ENCODE measurements at places on chromosomes 6 and 20. TPM values are rescaled to one million over a fixed set of nuclear protein-coding genes. Genes with fewer than 3 reads are reported as not detected.
A peak's percentile ranks its signal among the peaks of the same experiment; 100 is the strongest.

GRCh38 chr6:137155830-137156229, 17.6 kb downstream of the IL22RA2 start:
- DNase-seq = peak; percentile 62

GRCh38 chr6:166586424-166587156, at the start of gene RAMACL:
RAMACL (minus strand) TSS chr6:166586678; CDS start chr6:166586477, 201 bp downstream.
- DNase-seq = peak; percentile 72

- peak; percentile 73 for DNase-seq
Measured at GRCh38 chr6:89145091-89145955, 532 bp upstream of the PM20D2 start.

DNA sequence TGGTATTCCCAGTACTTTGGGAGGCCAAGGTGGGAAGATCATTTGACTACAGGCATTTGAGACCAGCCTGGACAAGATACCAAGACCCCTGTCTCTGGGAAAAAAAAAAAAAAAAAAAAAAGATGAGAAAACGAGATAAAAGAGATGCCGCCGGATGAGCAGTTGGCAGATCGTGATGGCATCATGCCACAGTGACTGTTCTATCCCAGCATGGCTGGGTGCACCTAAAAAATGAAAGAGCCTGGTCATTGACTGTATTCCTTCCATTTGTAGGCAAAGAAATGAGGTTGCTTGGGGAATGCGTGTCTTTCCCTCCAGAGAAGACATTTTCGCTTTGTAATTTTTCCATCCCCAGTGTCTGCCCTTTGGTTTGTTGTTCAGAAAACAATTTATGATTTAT, 12.9 kb downstream of the AKAP12 start:
- no peak for DNase-seq

DNA sequence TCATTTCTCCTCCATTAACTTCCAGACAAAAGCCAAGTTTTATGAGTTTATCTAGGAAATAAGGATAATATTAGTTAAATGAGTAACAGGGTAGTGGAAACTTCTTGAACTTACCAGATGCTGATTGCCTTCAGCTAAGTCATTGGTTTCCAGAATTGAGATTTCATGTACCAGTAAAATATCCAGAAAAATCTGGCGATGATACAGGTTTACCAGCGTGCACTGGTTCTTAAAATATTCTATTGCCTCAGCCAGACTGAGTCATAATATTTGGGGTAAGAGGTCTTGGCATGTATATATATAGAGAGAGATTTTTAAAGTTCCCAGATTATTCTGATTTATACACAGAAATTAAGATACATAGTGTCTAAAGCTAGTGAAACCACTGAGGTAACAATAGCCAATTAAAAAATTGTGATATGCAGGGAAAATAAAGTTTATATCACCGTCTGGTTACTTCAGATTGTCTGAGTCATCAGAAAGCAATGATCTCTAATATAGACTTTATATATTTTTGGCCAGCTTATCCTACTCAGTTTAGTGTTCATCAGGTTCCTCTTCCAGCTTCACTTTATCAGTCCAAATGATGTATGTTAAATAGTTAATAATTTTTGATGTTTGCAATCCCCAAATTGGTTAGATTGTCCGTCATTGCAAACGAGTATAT, 39.5 kb upstream of the SDHAF4 start:
- DNase-seq = no peak

- no peak for DNase-seq
Measured at GRCh38 chr6:93453956-93454355, 34.6 kb upstream of the EPHA7 start.

CCDC170 gene
- not detected for total RNA-seq
